Hematopoietic multipotent progenitor cell treated with erythropoietin and hydrocortisone succinate and interleukin-3 and kit ligand, for 8 days (in vitro differentiated cells): ENCODE measurements at places on chromosomes 6 and 20.

- no peak for DNase-seq
These were observed 143.2 kb upstream of the TENT5A start for GRCh38 chr6:81895511-81896185.

DNA sequence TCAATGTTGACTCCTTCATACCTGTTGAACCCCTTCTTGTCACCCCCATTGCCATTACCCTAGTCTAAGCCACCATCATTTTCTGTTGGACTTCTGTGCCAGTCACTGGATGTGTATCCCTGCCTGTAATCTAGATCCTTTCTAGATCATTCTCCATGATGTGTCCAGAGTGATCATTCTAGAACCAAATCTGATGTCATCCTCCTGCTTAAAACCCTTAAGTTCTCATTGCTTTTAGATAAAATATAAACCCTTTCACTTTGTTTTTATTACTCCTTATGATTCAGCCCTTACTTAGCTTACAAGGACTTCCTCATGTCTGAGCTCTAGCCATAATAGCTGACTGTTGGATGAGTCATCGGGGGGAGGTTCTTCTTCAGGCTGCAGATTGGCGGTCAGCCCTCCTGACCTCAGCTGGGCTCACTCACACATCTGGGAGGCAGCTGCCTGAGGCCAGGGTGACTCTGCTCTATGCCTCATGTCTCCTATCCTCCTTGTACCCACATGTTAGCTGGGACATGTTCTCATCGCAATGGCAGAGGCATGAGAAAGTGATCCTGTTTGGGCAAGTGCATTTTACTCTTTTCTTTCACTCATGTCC is 287.6 kb downstream of the ESR1 start:
- peak; percentile 71 for DNase-seq

DNA sequence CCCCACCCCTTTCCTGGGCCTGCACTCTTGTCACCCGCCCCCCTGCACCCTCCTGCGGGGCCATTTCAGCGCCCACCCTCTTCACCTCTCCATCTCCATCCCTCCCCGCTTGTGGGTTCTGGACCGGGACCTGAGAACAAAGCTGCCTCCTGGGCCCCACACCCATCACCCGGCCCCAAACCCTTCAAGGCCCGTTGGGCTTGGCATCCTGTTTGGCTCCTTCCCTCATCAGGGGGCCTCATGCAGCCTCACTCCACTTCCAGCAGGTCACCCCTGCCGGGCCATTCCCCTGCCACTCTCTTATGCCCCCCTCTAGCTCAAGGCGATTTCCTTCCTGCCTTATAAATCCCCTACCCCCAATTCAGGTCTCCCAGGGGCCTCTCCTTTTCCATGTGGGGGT is 67.4 kb downstream of the SRC start:
- DNase-seq: no peak

- DNase-seq: no peak
These were observed 15.4 kb downstream of the UNC93A start for GRCh38 chr6:167306401-167306998.

DNA sequence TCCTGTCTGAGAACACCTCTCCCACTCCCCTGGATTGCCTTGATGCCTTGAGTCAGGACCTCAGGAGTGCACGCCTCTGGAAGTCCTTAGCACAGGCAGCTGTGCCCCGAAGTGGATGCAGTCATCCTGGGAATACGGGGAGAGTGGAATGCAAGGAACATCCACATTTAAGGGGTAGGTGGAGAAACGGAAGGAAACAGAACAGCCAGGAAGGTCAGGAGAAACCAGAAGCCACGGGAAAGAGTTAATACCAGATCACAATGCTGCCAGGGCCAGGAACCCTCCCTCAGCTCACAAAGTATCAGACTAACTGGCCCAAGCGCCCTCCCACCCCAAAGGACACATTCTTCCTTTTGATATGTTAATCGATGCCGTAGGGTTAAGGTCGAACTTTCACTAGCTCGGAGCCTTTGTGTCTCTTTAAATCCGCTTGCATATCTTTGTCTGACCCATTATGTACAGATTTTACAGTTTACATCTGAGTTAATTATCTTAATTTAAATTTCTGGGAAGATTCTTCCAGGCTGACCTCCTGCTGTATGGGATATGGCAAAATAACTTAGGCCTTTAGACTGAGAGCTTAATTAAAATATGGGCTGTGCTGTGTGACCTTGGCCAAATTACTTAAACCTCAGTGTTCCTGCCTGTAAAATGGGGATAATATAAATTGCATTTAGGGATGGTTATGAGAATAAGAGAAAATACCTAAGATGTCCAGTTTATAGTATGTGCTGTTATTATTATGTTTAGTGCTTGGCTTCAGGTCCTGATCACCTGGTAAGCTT is 24.0 kb upstream of the CCND3 start:
- no peak for DNase-seq

DNA sequence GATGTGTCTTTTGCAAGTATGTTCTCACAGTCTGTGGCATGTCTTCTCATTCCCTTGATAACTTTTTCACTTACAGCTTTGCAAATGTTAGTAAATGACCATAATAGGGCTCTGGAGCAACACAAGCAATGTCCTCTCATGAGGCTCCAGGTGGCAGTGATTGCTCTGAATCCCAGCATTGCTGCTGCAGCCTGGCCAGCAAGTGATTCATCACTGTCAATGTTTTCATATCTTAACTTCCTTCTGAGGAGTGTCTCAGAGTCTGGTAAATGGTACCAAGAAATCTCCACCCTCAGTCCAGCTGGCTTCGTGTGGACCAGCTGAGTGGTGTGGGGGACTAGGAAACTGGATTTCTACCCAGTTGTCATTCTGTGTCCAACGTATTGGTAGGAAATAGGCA is 139.6 kb downstream of the MYLK4 start:
- no peak for DNase-seq

DNA sequence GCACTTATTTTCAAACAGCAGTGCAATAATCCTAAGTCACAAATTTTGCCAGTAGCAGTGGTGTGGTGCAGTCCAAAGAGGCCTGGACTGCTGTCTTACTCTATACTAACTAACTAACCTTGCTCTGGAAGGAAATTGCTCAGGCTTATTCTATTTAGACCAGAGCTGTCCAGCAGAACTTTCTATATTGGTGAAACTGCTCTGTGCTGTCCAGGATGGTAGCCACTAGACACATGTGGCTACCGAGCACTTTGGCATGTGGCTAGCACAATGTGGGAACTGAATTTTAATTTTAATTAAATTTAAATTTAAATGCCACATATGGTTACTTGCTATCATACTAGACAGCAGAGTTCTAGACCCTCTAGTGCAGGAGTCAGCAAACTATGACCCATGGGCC is 27.1 kb upstream of the FBXO9 start:
- no peak for DNase-seq
